ENCODE measurements at places on chromosomes 5 and 9.

- no peak for DNase-seq
Observed at GRCh38 chr9:90770182-90770738, 31.4 kb upstream of the SYK start.

DNA sequence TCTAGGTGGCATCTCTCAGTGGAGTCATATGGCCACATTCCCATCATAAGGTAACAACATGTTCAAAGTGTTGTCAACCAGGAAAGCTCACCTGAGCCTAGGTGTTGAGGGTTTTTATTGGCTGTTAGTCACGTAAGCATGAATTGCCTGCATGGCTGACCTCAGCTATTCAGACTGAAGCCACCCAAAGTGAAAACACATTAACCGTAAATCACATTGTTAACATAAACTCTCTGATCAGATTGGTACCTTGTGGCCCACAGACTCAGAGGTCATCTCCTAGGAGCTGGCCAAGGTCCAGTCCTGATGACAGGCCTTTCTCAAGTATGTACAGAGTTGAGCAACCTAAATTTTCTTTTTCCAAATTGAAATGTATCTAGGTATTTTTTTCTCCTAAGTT, 26.7 kb downstream of the SRFBP1 start:
- DNase-seq: no peak

- no peak for DNase-seq
Observed at GRCh38 chr5:30894811-30895210, 298.7 kb upstream of the CDH6 start.

- no peak for DNase-seq
Observed at GRCh38 chr5:122195802-122196394, 66.6 kb downstream of the ZNF474 start.

- no peak for DNase-seq
Observed at GRCh38 chr9:109497226-109498153, 617 bp downstream of the PTPN3 start.

GRCh38 chr9:30382271-30382670, 2002.2 kb upstream of the ACO1 start:
- DNase-seq: no peak

GRCh38 chr5:169796731-169797130, 159.7 kb downstream of the DOCK2 start:
- DNase-seq: no peak

GRCh38 chr9:110058304-110058953, 149.5 kb downstream of the C9orf152 start:
- no peak for DNase-seq

DNA sequence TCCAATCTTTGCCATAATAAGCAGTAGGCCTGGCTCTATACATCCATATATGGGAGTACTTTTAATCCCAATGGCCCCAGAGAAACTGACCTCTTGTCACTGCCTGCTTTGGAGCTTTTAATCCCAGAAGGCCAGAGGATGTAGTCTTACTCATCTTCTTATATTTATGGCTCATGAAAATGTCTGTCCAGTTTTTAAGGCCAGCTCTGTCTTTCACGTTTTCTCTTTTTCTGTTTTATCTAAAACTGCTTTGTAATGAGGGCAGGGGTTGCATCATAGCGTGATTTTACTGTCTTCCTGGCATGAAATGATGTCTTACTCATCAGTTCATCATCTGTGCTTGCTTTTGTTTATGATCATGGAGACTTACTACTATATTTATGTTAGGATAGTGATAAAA, 1094.9 kb downstream of the MAT2B start:
- no peak for DNase-seq

- no peak for DNase-seq
Observed at GRCh38 chr9:117734082-117734481, 29.9 kb downstream of the TLR4 start.

GRCh38 chr9:22244139-22245011, 202.2 kb upstream of the DMRTA1 start:
- no peak for DNase-seq

- DNase-seq: no peak
Observed at GRCh38 chr9:137218212-137218753, 3.8 kb downstream of the RNF208 start.

DNA sequence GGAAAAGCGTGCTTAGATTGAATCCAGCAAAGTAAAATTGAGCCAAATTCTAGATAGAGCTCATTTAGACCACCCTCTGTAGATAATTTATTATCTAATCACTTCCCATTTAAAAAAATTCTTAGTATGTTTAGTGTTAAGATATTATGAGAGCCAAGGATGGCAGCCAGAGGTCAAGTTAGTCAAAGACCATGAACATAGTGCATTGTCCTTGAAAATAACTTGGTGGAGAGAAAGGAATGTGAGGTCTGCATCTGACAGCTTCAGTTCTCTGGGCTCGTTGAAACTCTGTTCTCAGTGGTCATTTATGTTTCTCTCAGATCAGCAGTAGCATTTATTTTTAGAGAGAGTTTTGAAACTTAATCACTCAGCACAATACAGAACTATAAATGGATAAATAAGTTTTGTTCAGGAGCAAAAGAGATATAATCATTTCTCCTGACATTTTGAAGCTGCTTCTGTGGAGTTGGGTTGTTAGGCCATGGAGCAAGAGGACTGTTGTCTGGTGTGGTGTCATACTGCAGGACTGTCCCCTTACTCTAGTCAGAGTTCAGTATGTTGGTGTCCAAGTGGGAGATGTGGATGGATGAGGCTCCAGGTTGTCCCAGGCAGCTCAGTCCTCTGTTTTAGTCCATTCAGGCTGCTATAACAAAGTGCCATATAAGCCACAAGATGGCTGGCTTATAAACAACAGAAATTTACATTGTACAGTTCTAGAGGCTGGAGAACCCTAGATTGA, 337.7 kb downstream of the FBXL7 start:
- DNase-seq: no peak

- no peak for DNase-seq
Observed at GRCh38 chr5:103475629-103476240, 86.9 kb downstream of the NUDT12 start.

GRCh38 chr5:95924720-95925377, 36.8 kb downstream of the ELL2 start:
- DNase-seq: no peak

DNA sequence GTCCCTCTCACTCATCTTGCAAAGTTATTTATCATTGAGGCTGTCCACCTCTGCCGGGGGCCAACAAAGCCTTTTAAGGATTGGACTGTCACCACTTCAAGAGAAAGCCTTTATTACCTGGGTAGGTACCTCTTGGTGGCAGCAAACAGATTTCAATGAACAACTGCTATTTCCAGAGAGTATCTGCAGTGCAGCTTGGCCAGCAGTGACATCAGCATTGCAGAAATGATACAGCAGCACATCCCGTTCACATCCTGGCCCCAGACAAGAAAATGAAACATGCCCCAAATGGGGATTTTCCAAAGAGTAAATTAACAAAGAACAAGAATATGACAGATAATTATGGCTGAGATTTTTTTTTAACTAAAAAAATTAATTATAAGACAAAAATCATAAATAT, 2.3 kb upstream of the SPATA6L start:
- no peak for DNase-seq

DNA sequence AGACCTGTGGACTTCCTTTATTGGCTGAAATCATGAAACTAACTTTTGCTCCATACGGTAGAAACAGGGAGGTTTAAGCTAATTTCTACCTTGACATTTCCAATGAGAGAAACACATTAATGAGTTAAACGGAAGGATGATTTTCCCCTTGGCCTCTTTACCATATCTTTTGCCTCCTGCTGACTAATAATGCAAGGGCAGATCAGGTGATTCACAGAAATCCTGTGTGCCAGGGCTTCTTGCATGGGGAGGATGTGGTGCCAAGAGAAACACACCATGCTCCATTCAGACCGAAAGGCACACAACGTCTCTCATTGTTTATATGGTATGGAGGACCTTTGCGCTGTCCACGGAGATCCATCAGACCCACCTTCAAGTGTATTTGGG, 17.4 kb upstream of the PRLR start:
- no peak for DNase-seq

DNA sequence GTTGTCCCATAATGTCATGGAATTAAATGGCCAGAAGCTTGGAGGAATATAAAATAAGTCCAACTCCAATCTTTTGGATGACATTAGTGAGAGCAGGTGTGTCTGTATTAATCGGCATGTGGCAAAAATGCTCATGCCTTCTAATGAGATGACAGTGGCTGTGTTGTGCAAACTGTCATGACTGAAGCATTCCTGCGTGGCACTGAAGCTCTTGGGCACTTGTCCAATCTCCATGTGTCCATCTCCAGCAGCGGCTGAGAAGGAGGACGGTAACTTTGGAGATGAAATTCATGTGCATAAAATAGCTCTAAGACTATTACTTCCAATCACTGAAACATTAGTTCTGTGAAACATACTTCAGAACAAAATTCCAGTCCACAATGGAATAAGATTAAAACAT, 697.5 kb upstream of the GRAMD2B start:
- no peak for DNase-seq

DNA sequence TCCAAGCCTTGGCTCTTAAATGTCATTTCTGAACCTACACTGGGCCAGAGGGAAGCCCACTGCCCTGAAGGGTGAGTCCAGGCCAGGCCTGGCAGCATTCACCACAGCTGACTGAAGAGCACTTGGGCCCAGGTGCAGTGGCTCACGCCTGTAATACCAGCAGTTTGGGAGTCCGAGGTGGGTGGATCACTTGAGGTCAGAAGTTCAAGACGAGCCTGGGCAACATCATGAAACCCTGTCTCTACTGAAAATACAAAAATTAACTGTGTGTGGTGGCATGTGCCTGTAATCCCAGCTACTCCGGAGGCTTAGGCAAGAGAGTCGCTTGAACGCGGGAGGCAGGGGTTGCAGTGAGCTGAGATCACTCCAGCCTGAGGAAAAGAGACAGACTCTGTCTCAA, 5.1 kb downstream of the CCIN start:
- DNase-seq: no peak

GRCh38 chr5:100826133-100826532, 76.9 kb downstream of the ST8SIA4 start:
- DNase-seq: no peak

DNA sequence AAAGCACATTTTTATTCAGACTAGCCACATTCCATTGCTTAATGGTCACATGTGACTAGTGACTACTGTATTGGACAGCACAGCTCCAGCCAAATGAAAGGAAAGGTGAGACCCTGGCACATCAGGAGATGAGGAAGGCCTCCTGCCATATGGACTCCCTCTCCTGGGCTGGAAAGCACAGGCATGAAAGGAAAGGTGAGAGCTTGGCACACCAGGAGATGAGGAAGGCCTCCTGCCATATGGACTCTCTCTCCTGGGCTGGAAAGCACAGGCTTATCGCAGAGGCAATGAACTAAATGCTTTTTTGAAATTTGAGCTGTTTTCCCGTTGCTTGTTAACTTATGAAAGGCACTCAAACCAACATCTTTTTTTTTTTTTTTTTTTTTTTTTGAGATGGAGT, 144.8 kb upstream of the SLC12A2 start:
- DNase-seq: no peak

GRCh38 chr5:133370036-133370831, 242.1 kb downstream of the FSTL4 start:
- no peak for DNase-seq

DNA sequence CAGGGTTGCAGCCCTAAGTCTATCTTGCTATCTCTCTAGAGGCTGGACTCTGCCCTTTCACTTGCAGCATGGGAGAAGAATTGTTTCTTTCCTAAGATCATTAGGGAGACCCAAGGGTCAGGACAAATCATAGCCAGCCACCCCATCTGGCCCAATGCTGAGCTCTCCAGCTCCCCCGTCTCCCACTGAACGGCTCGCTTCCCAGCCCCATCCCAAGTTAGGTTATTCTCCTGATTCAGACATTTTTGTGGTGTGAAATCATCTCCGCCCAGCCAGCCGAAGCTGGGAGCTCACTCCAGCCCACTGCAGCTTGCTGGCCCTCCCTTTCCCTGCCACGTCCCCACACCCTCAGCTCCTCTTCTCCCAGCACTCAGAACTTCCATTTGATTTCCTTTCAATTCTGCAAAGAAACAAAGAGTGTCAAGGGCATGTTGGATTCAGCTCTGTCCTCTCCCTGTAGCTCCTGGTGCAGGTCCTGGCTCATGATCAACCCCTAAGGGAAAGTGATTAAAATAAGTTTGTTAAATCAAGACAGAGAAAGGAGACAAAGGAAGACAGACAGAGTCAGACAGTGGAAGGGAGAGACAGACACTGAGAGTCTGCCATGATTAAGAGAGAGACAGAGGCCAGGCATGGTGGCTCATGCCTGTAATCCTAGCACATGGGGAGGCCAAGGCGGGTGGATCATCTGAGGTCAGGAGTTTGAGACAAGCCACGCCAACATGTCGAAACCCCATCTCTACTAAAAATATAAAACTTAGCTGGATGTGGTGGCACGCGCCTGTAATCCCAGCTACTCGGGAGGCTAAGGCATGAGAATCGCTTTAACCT, 12.6 kb upstream of the SPARC start:
- no peak for DNase-seq

GRCh38 chr9:126721564-126721981, 83.3 kb upstream of the ZBTB43 start:
- no peak for DNase-seq

GRCh38 chr5:130923543-130924124, 241.4 kb downstream of the HINT1 start:
- no peak for DNase-seq

DNA sequence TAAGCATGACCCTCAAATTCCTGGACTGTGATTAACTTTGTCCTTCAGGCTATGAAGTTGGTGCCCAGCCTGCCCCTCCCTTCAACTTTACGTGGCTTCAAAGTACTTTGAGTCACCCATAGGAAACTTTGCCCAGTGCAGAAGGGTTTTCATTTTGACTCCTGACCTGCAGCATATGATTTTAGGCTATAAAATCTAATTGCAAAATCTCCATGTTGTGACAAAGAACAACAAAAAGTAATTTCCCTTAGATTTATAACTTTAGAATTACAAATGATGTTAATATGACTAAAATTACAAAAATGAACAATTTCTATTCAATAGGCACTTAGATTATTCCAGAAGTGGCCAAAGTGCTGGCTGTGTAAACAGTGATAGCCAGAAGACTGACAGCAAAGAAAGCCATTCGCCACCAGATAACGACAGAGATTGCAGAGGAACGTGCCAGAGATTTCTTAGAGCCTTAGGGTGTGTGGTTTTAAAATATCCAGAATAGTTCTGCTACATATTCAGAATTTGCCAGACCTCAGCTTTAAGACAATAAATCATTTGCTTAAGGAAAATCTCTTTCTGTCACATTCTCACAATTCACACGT, 197.4 kb downstream of the SEMA5A start:
- no peak for DNase-seq

DNA sequence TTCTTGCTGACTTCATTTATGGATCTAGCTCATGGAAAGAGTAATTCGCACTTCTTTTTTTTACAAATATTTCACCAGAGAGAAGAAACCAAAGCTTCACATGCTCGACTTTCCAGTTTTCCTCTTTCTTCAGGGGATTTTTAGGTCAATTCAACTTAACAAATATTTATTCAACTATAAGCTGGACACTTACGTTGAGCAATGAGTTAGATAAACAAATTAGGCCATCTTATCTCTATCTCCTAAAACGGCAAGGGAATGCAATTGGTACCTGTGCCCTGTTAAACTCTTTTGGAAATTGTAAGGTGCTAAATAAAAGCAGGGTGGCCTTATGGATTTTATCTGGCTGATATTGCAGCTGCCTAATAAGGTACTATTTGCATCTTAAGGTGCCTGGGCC, 145.1 kb upstream of the RAI14 start:
- DNase-seq: no peak

- DNase-seq: no peak
Observed at GRCh38 chr5:128469912-128470311, 68.1 kb downstream of the FBN2 start.

- DNase-seq: no peak
Observed at GRCh38 chr9:126589349-126589748, 24.4 kb upstream of the LMX1B start.

GRCh38 chr5:89080467-89081116, 197.6 kb upstream of the MEF2C start:
- DNase-seq: no peak
